Renal cortex interstitium (tissue), 15 donors: ENCODE measurements at places on chromosomes 2 and 18. TPM values are rescaled to one million over a fixed set of nuclear protein-coding genes. Genes with fewer than 3 reads are reported as not detected.

DNA sequence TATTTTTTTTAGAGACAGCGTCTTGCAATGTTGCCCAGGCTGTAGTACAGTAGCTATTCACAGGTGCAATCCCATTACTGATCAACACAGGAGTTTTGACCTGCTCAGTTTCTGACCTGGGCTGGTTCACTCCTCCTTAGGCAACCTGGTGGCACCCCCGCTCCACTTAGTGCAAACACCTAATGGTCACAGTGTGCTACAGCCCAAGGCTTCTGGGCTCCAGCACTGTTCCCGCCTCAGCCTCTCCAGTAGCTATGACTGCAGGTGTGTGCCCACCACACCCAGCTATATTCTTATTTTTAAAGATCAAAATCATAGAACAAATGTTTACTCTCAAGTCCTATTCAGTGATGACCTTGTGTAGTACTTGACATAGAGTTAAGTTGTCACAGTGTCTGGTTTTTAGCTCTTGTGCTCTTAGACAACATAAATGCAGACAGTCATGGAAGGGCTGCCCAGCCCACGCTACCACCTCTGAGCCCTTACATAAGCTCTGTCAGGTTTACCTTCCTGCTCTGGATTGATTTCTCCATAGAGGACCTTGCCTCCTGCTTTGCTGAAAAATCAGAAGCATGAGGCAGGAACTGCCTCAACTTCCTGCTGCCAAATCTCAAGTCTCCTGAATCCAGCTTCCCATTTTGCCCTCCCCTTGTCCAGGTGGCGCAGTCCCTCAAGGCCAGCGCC lies 82.2 kb upstream of the SLC1A4 start:
- no peak for DNase-seq

The CYTIP gene
- 2.6 TPM for polyA plus RNA-seq

GRCh38 chr2:240946654-240947053 lies 40.5 kb downstream of the CROCC2 start:
- DNase-seq = no peak

- DNase-seq = no peak
These were observed 47.5 kb downstream of the ZNF638 start for GRCh38 chr2:71379086-71379485.

The RAB17 gene
- 9.9 TPM for polyA plus RNA-seq

DNA sequence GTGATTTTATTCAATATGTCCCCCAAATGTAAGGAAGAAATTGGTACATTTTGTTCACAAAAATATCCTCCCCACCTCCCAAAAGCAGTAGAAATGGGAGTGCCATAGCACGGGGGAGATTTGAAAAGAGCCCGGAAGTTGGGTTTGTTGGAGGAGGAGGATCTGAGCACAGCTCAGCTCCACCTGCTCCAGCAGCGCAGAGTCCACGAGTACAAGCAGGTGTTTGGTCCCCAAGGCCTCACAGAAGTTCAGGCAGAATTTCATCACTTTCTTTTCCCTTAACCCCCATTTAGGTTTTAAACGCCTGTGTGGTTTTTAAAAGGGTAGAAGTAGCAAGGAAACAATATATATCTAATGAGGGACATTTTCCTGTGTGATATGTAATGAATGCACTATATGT lies 56.0 kb downstream of the TRAPPC12 start:
- DNase-seq = no peak

- DNase-seq = no peak
These were observed 171.9 kb downstream of the GALNT1 start for GRCh38 chr18:35753306-35753910.

GRCh38 chr18:12394428-12394827 lies 13.3 kb upstream of the PRELID3A start:
- DNase-seq = no peak

DNA sequence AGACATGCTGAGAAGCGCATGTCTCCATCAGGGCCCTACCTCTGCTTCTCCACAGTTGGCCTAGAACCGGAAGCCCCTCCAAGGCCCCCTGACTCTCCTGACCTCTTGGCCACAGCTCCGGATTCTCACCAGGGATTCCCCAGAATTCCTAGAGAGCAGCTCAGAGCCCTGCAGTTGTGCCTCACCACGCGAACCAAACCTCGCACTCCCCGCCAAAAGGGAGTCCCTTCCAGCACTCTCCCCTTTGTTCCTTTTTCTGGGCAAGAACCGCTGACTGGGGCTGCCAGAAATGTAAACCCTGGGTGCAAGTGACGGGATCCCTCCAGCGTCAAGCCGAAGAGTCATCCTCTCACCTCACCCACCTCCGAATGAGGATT lies 36.7 kb downstream of the AFF3 start:
- no peak for DNase-seq

DNA sequence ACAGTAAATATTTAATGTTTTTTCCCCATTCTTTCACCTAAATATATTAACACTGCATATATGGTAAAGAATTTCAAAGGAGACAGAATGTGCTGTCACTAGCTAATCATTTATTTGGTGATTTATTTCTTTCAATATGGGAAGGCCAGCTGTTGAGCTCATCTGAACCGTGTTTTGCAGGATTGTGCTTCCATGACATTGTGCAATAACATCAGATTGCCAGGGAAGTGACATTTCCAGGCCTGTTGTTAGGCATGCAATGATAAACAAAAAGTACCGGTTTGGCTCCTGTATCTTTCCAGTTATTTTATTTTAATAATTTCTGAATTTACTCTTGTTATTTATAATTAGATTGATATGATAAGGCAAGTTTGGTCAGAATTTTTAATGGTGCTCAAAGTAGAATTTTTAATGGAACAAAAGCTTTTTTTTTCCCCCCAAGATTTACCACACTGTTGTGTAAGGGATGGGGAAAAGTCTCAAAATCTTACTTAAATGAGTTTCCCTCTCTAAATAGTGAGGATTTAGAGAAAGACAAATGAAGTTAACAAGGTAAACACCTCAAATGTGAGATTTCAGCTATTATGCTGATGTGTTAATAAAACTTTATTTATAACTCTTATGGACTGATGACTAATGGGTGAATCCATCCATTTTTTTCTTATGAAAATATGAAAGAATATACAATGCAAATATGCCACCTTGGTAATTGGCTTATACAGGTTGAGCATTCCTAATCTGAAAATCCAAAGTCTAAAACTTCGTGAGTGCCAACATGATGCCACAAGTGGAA lies 52.7 kb downstream of the MALT1 start:
- no peak for DNase-seq

DNA sequence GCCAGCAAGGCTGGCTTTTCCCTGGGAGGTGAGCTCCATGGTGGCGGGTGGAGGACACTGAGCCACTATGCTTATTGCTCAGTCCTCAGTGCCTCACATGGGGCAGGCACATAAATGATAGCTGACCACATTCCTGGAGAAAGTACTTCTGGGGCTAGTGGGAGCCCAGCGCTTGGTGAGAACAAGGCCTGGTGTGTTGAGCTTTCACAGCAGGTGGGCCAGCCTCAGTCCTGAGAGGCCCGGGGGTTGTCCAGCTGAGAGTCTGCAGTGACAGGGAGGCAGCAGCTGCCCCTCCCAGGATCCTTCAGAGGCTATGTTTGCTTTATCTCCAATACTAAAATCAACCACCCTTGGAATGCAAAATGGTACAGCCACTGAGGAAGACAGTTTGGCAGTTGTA lies 217.7 kb downstream of the ZBTB7C start:
- DNase-seq = no peak

GRCh38 chr2:96554293-96555145 lies 18.0 kb downstream of the ARID5A start:
- DNase-seq = no peak

GRCh38 chr2:85721641-85722040 lies 27.5 kb downstream of the GNLY start:
- DNase-seq = no peak

GRCh38 chr2:239152916-239153305 lies 247.9 kb downstream of the HDAC4 start:
- DNase-seq = no peak

- DNase-seq = no peak
These were observed 51.1 kb downstream of the TLK1 start for GRCh38 chr2:171109571-171109970.

The THAP4 gene
- polyA plus RNA-seq = 53.5 TPM

DNA sequence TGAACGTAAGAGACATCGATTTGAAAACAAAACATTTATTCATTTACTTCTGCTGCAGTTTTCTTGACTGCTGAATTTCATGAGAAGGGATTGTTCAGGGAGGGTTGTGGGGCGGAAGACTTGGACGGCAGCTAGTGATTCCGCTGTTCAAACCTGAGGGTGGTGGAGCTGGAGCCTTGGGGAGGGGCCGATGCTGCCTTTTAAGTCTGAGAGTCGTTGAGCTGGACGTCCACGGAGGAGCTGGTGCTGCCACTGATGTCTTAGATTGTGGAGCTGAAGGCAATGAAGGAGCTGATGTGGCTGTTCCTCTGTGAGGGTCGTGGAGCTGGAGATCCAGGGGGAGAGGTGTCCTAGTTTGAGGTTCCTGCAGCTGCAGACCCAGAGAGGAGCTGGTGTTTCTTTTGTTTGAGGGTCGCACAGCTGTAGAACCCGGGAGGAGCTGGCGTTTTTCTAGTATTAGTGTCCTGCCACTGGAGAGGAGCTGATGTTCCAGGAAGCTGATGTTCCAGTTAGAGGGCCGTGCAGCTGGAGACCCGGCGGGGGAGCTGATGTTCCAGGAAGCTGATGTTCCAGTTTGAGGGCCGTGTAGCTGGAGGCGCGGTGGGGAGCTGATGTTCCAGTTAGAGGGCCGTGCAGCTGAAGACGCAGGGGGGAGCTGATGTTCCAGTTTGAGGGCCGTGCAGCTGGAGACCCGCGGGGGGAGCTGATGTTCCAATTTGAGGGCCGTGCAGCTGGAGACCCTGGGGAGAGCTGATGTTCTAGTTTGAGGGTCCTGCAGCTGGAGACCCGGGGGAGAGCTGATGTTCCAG lies 150.9 kb downstream of the RTP5 start:
- no peak for DNase-seq

The SLC19A3 gene
- polyA plus RNA-seq = 15.8 TPM

DNA sequence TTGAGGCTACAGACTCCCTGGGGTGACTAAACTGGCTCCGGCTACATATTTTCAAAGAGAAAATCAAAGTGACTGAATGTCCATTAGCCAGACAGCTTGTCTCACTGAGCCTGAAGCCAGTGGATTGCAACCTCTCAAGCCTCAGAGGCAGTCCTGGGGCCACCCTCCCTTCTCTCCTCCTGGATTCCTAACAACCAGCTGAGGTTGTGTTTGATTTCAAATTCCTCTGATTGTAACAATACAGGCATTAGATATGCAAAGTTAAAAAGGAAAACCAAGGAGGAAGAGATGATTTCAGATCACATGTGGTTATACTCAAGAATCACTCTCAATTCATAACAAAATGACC lies 101.0 kb upstream of the LMAN1 start:
- no peak for DNase-seq

GRCh38 chr2:95539836-95540235 lies 52.0 kb upstream of the TRIM43 start:
- no peak for DNase-seq

DNA sequence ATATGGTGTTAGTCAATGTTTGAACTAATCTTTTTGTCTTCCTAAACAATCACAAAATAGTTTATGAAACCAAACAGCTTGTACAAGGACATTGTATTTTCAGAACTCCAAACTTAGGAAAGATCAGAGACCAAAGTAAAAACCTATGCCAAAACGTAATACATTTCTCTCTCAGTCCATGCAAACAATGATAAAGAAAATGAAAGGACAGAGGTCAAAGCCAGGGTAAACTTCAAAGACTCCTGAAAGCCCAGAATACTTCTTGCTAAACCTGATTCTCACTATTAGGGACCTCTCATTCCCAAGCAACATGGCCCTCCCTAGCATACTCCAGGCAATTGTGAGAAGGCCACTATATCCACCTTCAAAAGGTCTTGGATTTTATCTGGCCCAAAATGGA lies 105.1 kb upstream of the GALNT5 start:
- no peak for DNase-seq

The CTNNA2 gene
- 4.7 TPM for polyA plus RNA-seq

GRCh38 chr2:216246766-216247165 lies 125.5 kb downstream of the MARCHF4 start:
- DNase-seq = no peak

GRCh38 chr2:122858813-122859212 lies 1103.4 kb downstream of the TSN start:
- DNase-seq = no peak

DNA sequence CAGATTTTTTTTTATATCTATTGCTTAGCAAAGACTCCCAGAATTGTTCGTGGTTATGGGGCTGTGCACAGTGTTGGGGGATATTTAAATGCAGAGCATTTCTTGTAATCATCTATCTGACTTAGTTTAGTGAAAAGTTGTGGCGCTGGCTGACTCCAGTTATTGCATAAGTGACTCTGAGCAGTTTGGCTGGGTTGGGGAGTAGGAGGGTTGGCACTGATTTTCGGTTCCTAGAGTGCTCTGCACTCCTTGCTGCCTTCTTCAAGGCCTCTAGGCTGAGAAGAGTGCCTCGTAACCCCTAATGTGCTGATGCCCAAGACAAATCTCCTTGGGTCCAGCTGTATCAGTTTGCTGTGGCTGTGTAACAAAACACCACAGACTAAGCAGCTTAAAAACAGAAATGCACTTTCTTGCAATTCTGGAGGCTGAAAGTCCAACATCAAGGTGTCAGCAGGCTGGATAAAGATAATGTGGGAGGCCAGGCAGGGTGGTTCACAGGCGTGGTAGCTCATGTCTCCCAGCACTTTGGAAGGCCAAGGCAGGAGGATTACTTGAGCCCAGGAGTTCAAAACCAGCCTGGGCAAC lies 6.5 kb upstream of the IMPA2 start:
- no peak for DNase-seq

The MOB1A gene
- polyA plus RNA-seq = 87.2 TPM

- DNase-seq = no peak
These were observed 24.7 kb upstream of the ARL4C start for GRCh38 chr2:234521536-234521935.

DNA sequence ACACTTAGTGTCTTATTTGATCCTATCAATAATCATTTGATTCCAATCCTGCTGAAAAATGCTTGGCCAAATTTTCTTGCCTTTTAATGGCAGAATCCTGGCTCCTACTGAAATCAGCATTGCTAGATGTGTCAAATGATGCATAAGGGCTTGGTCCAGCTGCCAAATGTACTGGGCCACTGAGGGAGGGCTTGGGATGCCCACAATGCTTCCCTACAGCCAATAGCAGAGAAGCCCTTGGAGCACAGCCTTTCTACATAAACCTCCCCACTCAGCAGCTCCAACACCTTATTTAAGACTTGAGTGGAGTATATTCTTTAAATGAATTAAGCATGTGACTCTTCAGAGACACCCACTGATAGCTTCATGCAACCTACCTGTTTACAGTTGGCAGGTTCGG lies 3.6 kb downstream of the ALK start:
- DNase-seq = no peak

The IL36RN gene
- polyA plus RNA-seq = not detected

DNA sequence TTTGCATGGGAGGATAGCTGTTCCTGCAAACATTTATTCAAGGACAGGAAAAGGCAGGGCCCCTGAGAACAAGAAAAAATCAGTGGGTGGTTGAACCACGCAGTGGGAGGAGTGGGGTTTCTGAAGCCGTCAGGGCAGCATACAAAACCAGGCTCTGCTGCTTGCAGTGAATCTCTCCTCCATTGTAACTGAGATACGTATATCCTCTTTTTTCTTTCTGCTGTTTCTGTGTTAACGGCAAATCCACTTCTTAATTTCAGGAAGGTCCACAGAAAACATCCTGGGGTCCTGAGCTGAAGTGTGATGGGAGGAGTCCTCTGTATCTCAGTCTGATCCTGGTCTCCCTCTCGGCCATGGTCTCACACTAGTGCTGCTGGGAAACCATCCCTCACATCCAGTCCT lies 27.2 kb upstream of the KCNF1 start:
- DNase-seq = no peak

The AP1S3 gene
- 12.3 TPM for polyA plus RNA-seq

The LCT gene
- 0.05 TPM for polyA plus RNA-seq

The TMEM200C gene
- polyA plus RNA-seq = 2.1 TPM
